Lung (tissue), 17 donors: ENCODE measurements at places on chromosomes 3 and 15. TPM values are rescaled to one million over a fixed set of nuclear protein-coding genes. Genes with fewer than 3 reads are reported as not detected.

Gene RTP1
- total RNA-seq, result not detected

Gene IDH3A
- total RNA-seq, result 55.0 TPM

Gene ITIH1
- 0.34 TPM for total RNA-seq

Gene NGLY1
- total RNA-seq, result 54.4 TPM

Gene ROPN1
- not detected for total RNA-seq

Gene SLC2A2
- total RNA-seq, result 0.12 TPM

Gene TUSC7
- total RNA-seq, result not detected

Gene RLBP1
- not detected for total RNA-seq

Gene CACNA2D2
- total RNA-seq, result 35.8 TPM

Gene CP
- total RNA-seq, result 89.8 TPM

Gene CHST13
- 2.7 TPM for total RNA-seq

GRCh38 chr3:145943952-145944351 is 217.0 kb downstream of the PLOD2 start:
- no peaks in the 10 kb centered on the region for H3K27me3 ChIP-seq
- H3K4me3 ChIP-seq, result no peak overlapping the region
- H3K27ac ChIP-seq, result no peak overlapping the region

DNA sequence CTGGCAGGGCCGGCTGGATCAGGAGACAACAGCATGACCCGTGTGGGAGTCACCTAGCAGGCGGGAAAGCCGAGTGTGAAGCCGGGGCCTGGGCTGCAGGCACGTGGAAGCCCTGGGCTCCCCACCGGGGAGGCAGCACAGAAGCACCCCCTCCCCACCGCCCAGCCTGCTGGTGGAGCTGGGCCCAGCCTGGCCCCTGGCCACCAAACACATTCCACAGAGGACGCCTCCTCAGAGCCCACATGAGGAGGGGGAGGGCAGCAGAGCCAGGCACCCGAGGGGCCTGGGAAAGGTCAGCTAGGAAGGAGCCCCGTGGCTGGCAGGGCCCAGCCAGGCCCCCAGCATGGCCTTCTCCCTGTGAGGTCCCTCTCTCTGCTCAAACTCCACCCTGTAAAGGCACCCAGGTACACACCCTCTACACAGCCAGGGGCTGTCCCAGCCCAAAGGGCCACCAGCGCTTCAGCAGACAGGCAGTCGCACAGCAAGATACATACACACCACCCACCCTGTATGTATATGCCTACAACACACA is 4.5 kb downstream of the PLXNB1 start:
- peaks cover 24% of the 10 kb centered on the region for H3K4me1 ChIP-seq
- H3K4me3 ChIP-seq, result no peak overlapping the region
- DNase-seq, result peak; percentile 80
- no peaks in the 10 kb centered on the region for H3K27me3 ChIP-seq
- peaks cover 8% of the 10 kb centered on the region for H3K36me3 ChIP-seq
- peak overlapping the region; percentile 66 for H3K27ac ChIP-seq

- H3K27me3 ChIP-seq, result no peaks in the 10 kb centered on the region
- H3K27ac ChIP-seq, result no peak overlapping the region
- DNase-seq, result no peak
- no peaks in the 10 kb centered on the region for H3K4me1 ChIP-seq
These were observed 589.8 kb upstream of the DPPA4 start for GRCh38 chr3:109927161-109927560.

- H3K27me3 ChIP-seq, result no peaks in the 10 kb centered on the region
- no peak overlapping the region for H3K27ac ChIP-seq
- no peak overlapping the region for H3K4me3 ChIP-seq
- peak; percentile 22 for DNase-seq
- peaks cover 3% of the 10 kb centered on the region for H3K4me1 ChIP-seq
- H3K36me3 ChIP-seq, result peaks cover 8% of the 10 kb centered on the region
These were observed 26.8 kb downstream of the TIMMDC1 start for GRCh38 chr3:119524931-119525662.

- H3K27me3 ChIP-seq, result peaks cover 7% of the 10 kb centered on the region
- peaks cover 13% of the 10 kb centered on the region for H3K4me1 ChIP-seq
- H3K36me3 ChIP-seq, result no peaks in the 10 kb centered on the region
- H3K27ac ChIP-seq, result no peak overlapping the region
- H3K4me3 ChIP-seq, result no peak overlapping the region
These were observed 24.1 kb upstream of the NOX5 start for GRCh38 chr15:68990231-68990991.

DNA sequence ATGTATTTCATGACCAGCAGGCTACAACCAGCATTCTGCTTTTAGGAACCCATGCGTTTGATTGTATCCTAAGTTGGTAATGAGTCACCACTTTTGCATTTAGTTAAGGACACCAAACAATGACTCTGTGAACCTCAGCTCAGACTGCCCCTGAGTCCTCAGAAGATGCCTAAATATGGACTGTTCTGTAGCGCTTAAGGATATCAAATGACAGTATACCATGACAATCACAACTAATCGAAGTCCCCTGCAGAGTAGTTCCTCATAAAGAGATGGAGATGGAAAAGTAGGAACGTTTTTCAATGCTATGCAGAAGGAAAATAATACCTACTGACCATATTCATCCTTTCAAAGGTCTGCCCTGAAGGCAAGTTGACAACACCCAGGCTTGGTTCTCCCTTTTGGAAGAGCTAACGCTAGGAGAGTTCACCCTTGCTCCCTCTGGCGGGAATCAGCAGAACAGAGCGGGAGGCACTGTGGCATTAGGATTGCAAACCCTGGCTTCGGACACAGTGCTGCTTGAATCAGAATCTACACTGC is 508.6 kb downstream of the FHIT start:
- H3K4me3 ChIP-seq, result no peak overlapping the region
- peak; percentile 31 for DNase-seq
- no peaks in the 10 kb centered on the region for H3K27me3 ChIP-seq
- no peak overlapping the region for H3K27ac ChIP-seq

DNA sequence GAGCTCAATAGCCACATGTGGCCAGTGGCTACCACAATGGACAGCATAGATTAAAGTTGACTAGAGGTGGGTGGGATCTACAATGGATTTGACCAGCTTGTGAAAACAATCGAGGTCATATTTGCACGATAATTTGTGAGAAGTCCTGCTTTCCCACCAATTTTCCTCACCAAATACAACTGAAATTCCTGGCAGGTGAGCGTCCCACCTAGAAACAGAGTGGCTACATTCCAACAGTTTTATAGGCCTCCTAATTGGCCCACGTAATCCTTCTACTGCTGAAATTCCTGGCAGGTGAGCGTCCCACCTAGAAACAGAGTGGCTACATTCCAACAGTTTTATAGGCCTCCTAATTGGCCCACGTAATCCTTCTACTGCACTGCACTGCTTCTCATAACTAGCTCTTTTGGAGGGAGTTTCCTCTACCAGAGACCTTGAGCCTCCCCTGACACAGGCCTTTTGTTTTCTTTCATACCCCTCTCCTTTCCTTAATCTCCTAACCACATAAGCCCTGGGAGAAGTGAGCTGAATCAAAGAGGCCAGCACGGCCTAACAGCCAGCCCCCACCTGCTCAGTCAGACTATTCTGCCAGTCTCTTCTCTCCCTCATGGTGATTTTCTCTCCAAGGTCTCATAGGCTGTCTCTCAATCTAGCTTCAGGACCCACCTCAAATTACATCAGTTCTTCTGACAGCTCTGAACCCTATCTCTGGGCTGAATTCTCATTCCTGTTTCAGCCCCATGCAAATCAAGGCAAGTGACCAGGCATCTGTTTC is 80.2 kb downstream of the BFSP2 start:
- no peak for DNase-seq
- no peak overlapping the region for H3K4me3 ChIP-seq

DNA sequence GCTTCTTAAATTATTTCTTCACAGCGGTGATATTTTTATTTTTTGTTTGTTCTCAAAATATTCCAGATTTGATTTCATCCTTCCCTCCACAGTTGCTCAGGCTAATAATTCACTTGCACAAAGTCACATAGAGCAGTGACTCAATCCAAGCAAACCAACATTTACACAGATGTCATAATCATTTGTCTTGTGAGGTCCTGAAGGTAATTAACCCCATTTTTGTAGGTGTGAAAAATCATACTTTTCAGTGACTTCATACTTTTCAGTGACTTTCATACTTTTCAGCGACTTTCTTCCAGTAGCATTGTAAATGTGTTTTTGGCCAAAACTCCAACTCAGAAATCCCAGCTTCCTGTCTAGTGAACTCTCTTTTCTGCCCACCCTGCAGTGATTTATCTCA is 32.1 kb downstream of the CD200 start:
- H3K27ac ChIP-seq, result no peak overlapping the region
- DNase-seq, result no peak
- no peak overlapping the region for H3K4me3 ChIP-seq
- no peaks in the 10 kb centered on the region for H3K36me3 ChIP-seq

- H3K4me1 ChIP-seq, result no peaks in the 10 kb centered on the region
- DNase-seq, result no peak
- no peak within 1 kb of the TSS for H3K4me3 ChIP-seq
These were observed at the start of gene HTR3D for GRCh38 chr3:184031187-184031792. TSS of gene HTR3D (plus strand) at chr3:184031742. CDS start at chr3:184031742, 0 bp downstream.

DNA sequence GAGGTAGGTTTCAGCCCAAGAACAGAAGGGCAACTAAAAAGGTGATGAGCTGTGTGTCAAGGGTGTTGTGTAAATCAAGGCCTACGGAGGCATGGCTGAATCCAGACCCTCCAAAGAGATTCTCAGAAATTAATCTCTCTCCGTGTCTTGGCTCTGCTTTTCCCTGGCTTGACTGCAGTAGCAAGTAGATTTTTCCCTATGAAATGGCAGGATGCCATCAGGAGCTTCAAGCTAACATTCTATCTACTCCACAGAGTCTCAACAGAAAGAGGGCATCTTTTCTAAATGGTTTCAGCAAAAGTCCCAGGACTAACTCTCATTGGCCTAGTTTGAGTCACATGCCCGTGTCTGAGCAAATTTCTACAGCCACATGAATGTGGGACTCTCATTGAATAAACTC is 58.3 kb downstream of the LSM3 start:
- H3K36me3 ChIP-seq, result no peaks in the 10 kb centered on the region
- no peak overlapping the region for H3K27ac ChIP-seq
- no peaks in the 10 kb centered on the region for H3K27me3 ChIP-seq
- peaks cover 9% of the 10 kb centered on the region for H3K4me1 ChIP-seq

- peak; percentile 1 for DNase-seq
- H3K4me3 ChIP-seq, result no peak overlapping the region
- H3K27ac ChIP-seq, result no peak overlapping the region
- H3K36me3 ChIP-seq, result peaks cover 28% of the 10 kb centered on the region
- no peaks in the 10 kb centered on the region for H3K4me1 ChIP-seq
These were observed 35.7 kb downstream of the ATG7 start for GRCh38 chr3:11307830-11308432.

DNA sequence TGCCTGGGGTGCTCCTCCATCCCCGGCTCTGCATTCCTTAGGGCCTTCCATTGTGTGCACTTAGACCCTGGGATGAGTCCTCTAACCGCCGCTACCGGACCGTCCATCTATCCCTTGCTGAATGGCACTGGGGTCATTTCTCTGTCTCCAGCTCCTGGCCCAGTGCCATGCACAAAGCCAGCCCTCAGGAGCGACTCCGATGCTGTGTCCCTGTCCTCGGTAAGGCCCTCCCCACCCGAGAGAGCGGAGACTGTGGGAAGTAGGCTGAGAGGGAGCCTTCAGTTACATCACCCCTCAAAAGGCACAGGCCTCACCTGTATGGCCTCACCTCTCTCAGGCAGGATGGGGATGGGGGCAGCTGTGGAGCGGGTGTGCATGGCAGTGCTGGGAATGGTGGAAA is 33.8 kb downstream of the MUC4 start:
- no peak overlapping the region for H3K4me3 ChIP-seq
- no peaks in the 10 kb centered on the region for H3K4me1 ChIP-seq
- H3K27ac ChIP-seq, result no peak overlapping the region
- no peaks in the 10 kb centered on the region for H3K36me3 ChIP-seq
- H3K27me3 ChIP-seq, result no peaks in the 10 kb centered on the region

- H3K4me3 ChIP-seq, result peak overlapping the region; percentile 83
- H3K27me3 ChIP-seq, result no peaks in the 10 kb centered on the region
- H3K4me1 ChIP-seq, result peaks cover 13% of the 10 kb centered on the region
These were observed 888 bp downstream of the PPP2R3A start for GRCh38 chr3:135966271-135966961.

DNA sequence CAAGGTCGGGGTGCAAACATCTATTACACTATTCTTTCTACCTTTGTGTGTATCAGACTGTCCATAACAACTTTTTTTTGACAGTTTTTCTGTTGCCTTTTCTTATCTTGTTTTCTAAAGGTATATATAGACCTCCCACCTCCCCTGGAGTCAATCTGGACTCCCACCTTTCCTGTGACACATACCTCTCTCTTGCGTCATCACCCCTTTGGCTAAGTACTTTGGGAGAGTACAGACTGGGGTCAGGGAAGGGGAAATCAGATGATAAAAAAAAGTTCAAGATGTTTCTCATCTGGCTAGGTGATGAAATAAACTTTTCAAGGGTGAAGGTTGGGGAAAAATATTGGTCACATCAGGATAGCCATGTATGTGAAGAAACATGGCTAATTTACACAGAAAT is 17.2 kb downstream of the TSPAN3 start:
- H3K36me3 ChIP-seq, result peaks cover 48% of the 10 kb centered on the region
- no peaks in the 10 kb centered on the region for H3K27me3 ChIP-seq

- DNase-seq, result peak; percentile 70
- peak overlapping the region; percentile 14 for H3K27ac ChIP-seq
- no peaks in the 10 kb centered on the region for H3K36me3 ChIP-seq
- H3K27me3 ChIP-seq, result no peaks in the 10 kb centered on the region
- H3K4me1 ChIP-seq, result no peaks in the 10 kb centered on the region
These were observed 9.4 kb upstream of the MESP1 start for GRCh38 chr15:89760303-89761008.

DNA sequence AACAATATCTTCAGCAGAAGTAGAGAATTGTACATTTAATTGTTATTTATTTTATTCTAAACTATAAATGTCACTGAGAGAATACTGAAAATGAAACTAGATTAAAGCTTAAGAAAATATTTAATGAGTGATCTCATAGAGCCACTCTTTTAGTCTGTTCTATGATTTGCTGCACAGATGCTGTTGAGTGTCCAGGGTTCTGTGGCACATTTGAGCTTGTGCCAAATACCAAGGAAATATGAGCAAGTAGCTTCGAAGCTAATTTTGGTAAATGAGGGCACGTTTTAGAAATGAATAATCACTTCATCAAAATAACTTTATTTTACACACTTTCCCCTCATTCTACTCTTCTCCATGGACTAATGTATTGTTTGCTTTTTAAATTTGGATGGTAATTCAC is 53.6 kb upstream of the THRB start:
- DNase-seq, result no peak
- H3K4me3 ChIP-seq, result no peak overlapping the region
- H3K27me3 ChIP-seq, result no peaks in the 10 kb centered on the region
- no peaks in the 10 kb centered on the region for H3K4me1 ChIP-seq
- H3K27ac ChIP-seq, result no peak overlapping the region
- H3K36me3 ChIP-seq, result no peaks in the 10 kb centered on the region
